Activated CD8-positive, alpha-beta memory T cell treated with anti-CD3 and anti-CD28 coated beads for 1 hour (primary cell): ENCODE measurements at places on chromosomes 7 and 10.

GRCh38 chr10:12088919-12089318 lies 20.2 kb downstream of the DHTKD1 start:
- DNase-seq, result no peak

GRCh38 chr10:22656036-22656435 lies 58.3 kb downstream of the PIP4K2A start:
- DNase-seq, result no peak

DNA sequence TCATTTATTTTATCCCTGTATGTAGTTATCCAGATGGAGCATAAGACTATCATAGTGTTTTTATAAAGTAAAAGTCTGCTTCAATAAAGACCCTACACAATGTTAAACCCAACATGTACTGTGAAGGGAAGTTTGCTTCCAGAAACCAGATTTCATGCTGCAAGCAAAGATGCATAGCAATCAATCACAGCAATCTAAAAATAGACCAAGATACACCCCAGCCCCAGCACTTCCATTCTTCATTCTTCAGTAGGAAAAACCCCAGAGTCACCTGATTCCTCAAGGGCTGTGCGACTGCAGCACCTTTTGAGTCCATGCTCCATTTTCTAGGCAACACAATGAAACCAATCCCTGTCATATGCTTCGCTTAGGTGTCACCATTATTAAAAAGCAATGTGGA lies 66.9 kb upstream of the PDE1C start:
- no peak for DNase-seq

- no peak for DNase-seq
Observed at GRCh38 chr7:101589052-101589451, 40.0 kb downstream of the MYL10 start.
